ENCODE measurements at places on chromosomes 12 and 14. TPM values are rescaled to one million over a fixed set of nuclear protein-coding genes. Genes with fewer than 3 reads are reported as not detected.

MUCL1 gene
- not detected for total RNA-seq

HOXC11 gene
- not detected for total RNA-seq

TAS2R43 gene
- total RNA-seq = 5.9 TPM

GON7 gene
- total RNA-seq = 16.4 TPM

RDH12 gene
- not detected for total RNA-seq

TTLL5 gene
- total RNA-seq = 29.0 TPM

GZMB gene
- 9.1 TPM for total RNA-seq

TMEM132C gene
- 1.1 TPM for total RNA-seq

TBX5 gene
- 22.0 TPM for total RNA-seq

SINHCAF gene
- total RNA-seq = 40.3 TPM
